Central memory CD8-positive, alpha-beta T cell (primary cell): ENCODE measurements at places on chromosomes 7 and 10.

DNA sequence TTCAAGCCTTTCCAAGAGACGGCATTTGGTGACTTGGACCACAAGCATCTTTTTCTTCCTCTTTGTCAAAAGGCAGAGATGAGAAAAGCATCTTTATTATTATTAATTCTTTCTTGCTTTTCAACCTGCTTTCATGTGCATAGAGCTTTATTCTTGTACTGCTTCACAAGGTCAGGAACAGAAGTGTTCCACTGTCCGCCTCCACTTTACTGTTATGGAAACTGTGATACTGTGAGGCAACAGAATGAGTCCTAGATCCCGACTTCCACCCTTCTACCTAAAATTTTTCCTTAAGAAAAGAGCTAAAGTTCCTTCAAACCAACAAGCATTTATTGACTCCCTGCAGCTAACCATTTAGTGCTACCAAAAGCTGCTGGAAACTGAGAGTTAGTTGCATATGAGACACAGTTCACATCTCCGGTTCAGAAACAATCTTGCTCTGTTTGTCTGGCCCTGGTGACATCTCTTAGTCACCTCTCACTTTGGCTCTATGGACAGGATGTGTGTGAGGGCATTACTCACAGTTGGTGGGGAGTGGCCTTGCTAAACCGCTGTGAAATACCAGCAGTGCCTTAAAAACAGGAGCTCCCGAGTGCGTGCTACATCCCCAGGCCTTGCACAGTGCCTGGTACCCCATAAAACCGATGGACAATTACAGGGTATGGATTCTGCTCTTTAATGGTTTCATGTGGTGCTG lies 77.1 kb upstream of the TRIL start:
- no peak for DNase-seq

DNA sequence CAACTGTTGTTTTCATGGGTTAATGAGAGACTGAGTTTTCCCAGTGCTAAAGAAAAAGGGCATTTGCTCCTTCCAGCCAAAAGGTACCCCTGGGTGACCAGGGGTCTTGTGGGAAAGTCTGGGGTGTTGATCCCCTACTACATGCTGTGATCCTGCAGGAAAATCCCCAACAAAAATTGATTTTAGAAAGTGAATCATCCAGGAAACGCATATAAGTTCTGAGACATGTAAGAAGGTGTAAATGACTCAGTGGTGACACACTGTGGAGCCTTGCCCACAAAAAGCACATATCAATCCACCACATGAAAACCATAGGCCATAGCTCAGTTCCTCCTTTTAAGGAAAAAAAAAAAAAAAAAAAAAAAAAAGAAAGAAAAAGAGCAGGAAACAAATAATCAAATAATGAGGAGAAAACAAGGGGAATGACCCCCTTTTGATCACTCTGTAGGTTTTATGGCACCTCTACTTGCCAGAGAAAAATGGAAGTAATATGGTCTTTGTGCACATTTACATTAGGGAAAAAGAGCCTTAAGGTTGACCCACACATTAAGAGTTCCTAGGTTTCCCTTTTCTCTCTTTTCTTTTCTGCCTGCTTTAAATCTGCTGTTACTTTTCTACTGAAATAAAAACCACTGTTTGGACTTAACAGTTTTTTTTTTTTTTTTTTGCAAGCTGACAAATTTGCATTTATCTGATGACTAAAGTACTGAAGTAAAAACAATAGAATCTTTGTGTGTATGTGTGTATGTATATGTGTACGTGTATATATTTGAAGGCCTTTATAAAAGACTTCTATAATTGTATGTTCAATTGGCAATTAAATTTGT lies 386.0 kb downstream of the KIF20B start:
- DNase-seq: no peak

DNA sequence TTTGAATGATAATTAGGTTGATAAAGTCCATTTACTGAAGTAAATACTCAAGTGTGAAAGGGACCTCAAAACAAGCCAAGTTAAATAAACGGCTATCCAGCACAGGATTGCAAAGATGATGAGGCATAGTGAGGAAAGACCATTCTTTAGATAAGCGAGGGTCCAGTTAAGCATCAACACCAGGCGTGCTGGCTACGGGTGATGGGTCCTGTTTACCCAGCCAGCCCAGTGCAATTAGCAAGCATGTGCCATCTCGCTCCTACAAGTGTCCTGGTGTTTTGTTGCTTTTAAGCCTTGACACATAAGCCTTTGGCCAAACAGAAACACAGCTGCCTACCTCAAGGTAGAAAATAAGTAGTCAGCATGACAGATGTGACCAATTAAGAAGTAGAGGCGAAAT lies 7.1 kb downstream of the NEBL start:
- no peak for DNase-seq

DNA sequence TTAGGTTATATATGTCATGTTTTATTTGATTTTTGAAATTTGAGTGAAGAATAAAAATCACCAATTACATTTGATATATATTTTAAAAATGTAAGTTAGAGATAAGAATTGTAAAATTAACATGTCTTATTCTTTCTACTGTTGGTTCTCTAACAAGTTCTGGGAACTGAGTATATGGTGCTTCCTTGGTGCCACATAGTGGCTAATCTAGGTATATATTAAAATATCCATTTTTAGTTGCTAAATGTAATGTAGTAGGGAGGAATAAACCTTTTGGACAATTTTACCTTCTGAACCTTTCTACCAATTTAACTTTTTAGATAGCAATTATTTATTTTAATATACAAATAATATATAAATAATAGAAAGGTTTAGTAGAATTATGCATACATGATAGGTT lies 17.5 kb downstream of the CFAP69 start:
- DNase-seq: no peak

DNA sequence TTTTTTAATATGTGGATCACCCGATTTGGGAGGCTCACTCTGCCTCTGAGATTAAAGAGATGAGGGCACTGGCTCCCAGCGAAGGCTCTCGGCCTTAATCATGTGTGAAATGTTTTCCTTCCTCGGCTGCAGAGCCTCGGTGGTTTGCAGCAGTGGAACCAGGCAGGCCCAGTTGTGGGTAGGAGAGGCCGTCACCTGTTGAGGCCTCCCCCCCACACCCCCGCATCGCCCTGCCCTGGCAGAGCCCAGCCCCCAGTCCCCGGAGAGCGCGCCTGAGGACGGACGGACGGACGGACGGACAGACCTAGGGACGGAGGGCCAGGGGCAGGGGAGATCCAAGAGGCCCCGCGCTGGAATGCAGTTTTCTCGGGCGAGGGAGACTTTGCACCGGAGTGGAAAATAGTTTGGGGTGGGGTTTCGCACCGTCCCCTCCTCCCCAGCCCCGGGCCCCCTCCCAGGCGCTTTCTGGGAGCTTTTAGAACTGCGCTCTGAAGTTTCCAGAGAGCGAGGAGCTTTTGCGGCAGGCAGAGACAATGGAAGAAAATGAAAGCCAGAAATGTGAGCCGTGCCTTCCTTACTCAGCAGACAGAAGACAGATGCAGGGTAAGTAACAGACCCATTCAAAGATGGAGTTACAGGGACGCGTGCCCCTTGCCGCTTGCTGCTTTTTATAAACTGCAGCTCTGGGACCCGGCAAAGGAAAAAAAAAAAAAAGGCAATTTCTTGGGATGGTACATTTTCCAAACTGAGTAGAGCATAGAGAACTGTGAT lies at the start of gene KIAA1217:
KIAA1217 (plus strand) TSS at position 478 of the 771 bp plus-strand sequence; CDS start at position 534, 56 bp downstream.
- DNase-seq: no peak

GRCh38 chr10:133292919-133293809 lies 15.5 kb downstream of the TUBGCP2 start:
- no peak for DNase-seq

DNA sequence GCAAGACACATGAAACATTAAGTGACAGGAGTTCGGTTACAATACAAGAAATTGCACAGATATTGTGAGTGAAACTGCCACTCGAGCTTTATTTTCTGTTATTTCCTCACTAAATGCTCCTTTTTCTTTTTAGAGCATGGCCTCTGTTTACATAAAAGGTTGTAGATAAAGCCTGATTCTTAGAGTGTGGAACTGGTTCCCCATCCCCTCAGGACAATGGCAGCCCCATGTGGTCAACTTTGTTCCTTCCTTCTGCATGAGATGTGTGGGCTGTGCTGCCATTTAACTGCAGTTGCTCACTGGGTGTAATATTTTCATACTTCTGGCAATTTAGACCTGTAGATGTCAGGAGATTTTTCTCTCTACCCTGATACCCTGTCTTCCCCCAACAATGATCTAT lies 70.2 kb downstream of the LRGUK start:
- no peak for DNase-seq

GRCh38 chr7:43112459-43112940 lies at the start of gene HECW1:
TSS of gene HECW1 (plus strand) at chr7:43112647. CDS start at chr7:43243906, 131,259 bp downstream.
- DNase-seq: no peak

DNA sequence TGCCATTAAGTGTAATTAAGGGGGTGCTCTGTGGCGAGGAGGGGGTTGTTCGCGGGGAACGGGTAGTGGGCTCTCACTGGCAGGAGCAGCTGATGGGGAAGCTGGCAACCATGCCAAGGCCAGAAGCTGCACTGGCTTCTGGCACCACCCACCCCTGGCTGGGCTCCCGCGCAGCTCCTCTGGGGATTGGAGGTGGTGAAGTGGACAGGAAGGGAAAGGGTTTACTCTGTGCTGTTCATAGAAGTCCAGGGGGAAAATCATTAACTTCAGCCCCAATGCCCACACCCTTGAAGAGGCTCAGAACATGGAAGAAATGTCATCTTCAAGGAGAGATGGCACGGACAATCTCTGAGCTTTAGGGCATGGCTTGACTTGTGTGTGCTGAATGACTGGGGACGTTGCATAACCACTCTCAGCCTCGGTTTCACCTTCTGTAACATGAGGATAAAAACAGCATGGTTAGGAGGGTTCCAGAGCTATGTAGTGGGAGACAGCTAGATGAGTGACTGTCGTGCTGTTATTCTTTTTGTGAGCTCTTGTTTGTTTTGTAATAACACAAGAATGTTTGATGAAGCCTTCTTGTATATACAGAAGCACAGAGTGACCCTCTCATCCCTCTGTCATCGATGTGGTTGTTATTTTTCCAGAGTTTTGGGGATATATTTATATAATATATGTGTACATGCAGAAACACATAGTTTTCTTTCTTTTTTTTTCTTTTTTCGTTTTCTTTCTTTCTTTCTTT lies 29.9 kb downstream of the KAZALD1 start:
- DNase-seq: no peak
